ENCODE measurements at places on chromosomes 2 and 18. TPM values are rescaled to one million over a fixed set of nuclear protein-coding genes. Genes with fewer than 3 reads are reported as not detected.

DNA sequence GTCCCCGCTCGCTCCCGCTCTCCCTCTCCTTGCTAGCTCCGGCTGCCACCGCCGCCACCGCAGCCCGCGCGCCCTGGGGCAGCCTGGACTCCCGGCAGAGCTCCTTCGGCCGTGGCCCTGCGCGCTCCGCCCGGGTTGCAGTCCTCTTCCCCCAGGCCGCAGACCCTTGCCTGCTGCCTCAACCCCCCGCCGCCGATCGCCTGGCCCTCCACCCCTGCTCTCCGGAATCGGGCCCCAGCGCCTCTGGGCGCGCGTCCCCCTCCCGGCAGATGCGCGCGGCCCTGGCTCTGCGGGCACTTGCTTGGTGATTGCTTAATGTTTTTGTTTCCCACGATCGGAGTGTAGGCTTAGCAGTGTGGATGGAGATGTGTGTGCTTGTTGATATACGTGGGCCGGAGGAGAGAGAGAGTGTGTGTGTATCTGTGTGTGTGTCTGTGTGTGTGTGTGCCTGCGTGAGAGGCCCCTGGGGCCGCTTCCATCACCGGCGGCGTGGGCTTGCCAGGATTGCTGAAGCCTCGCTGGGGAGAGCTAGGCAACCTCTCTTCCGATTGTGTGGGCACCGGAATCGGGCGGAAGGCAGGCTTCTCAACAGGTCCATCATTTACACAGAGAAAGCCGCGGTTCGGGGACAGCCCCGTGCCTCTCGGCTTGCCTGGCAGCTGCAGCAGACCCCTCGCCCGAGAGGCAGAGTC, 877 bp downstream of the INHBB start:
- DNase-seq: peak; percentile 65

- no peak for DNase-seq
Observed at GRCh38 chr2:70603066-70603465, 49.4 kb upstream of the TGFA start.

- DNase-seq: peak; percentile 32
Observed at GRCh38 chr2:69509011-69509749, 71.9 kb upstream of the NFU1 start.

DNA sequence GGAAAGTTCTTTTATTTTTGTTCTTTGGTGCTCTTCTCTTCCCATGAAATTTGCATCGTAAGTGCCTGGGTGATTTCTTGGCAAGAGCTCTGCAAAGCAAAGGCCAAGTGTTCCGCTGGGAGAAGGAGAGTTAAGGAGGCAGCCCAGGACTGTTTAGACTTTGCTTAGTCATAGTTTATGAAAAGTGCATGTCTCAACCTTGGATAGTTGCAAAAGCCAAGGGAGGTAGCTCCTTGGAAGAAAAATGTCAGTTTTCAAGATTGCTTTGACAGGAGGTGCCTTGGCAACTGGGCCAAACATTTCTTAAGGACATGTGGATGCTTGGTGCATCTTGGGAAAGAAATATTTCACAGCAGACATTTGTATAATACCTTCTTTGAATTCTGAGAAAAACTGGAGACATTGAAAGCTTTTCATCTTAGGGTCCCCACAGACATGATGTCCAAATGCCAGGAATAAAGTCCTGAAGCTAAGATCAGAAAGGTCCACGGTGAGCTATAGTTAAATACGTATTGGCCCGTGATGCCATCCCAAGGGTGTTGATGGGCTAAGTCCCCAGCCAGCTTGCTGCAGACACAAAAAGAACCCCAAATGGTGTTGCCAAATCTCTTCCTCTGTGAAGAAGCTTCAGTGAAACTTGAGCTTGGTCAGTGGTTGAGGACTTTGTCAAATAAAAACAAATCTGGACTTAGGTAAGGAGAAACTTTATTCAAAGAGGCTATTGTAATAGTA, 96.3 kb upstream of the THUMPD2 start:
- DNase-seq: peak; percentile 97

GRCh38 chr2:191478799-191479679, 198.9 kb upstream of the NABP1 start:
- DNase-seq: peak; percentile 39

Gene MLPH
- 13.9 TPM for total RNA-seq

- peak; percentile 52 for DNase-seq
Observed at GRCh38 chr2:230715201-230715600, 2.6 kb downstream of the CAB39 start.

- DNase-seq: no peak
Observed at GRCh38 chr2:191840921-191841320, 6.0 kb downstream of the CAVIN2 start.

Gene WDR54
- 43.6 TPM for total RNA-seq
